ENCODE measurements at places on chromosomes 2 and 18. TPM values are rescaled to one million over a fixed set of nuclear protein-coding genes. Genes with fewer than 3 reads are reported as not detected.

The DSG4 gene
- total RNA-seq = not detected

- no peaks in the 10 kb centered on the region for H3K36me3 ChIP-seq
- H3K27ac ChIP-seq = no peak overlapping the region
Measured at GRCh38 chr2:235538144-235538639, 44.3 kb downstream of the AGAP1 start.

GRCh38 chr2:20487392-20488174 lies 40.7 kb downstream of the RHOB start:
- H3K4me1 ChIP-seq = peaks cover 17% of the 10 kb centered on the region
- DNase-seq = no peak
- H3K4me3 ChIP-seq = no peak overlapping the region

- peaks cover 7% of the 10 kb centered on the region for H3K36me3 ChIP-seq
- no peak overlapping the region for H3K27ac ChIP-seq
- H3K27me3 ChIP-seq = no peaks in the 10 kb centered on the region
- peaks cover 3% of the 10 kb centered on the region for H3K4me1 ChIP-seq
- no peak for DNase-seq
Measured at GRCh38 chr2:113967272-113967671, 77.4 kb downstream of the ACTR3 start.

- no peak overlapping the region for H3K4me3 ChIP-seq
- H3K27ac ChIP-seq = no peak overlapping the region
- DNase-seq = no peak
- no peaks in the 10 kb centered on the region for H3K36me3 ChIP-seq
- no peaks in the 10 kb centered on the region for H3K27me3 ChIP-seq
Measured at GRCh38 chr2:172373766-172374165, 53.6 kb upstream of the ITGA6 start.

DNA sequence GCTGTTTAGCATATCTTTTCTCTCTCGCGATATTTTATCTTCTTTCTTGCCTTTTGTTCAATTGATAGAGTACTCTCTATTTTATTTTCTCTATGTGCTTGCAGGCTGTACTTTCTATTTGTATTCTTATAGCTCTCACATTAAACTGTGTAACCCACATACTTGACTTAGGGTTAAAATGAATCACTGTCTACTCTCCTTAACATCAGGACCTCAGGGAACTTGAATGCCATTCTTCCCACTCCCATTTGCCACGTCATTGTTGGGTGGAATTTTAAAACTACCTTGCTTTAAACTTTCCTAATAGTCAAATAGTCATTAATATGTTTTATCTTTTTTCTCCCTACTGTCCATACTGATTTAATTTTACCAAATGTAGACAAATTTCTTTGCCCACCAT lies 269.7 kb downstream of the ALPK2 start:
- H3K4me3 ChIP-seq = no peak overlapping the region
- no peaks in the 10 kb centered on the region for H3K36me3 ChIP-seq
- H3K27ac ChIP-seq = no peak overlapping the region

DNA sequence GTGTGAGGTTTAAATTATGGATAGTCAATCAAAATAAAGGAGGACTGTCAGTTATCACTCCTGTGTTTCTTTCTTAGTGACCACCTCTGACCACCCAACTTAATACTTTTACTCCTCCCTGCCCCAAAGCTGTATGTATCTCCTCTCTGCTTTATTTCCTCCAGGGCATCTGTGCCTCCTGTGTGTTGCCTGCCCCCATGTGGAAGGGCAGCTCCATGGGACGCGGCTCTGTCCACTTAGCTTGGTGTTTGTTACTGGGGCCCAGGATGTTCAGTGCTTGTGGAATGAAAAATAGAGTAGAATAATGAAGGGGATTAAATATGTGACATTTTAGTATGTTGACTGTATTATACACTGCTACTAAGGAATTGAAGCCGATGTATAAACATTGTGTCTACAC lies 9.8 kb downstream of the ACP1 start:
- no peak overlapping the region for H3K4me3 ChIP-seq
- H3K4me1 ChIP-seq = no peaks in the 10 kb centered on the region
- no peaks in the 10 kb centered on the region for H3K27me3 ChIP-seq
- no peak overlapping the region for H3K27ac ChIP-seq

The SIX3 gene
- total RNA-seq = 2.0 TPM

The MYCN gene
- 190 TPM for total RNA-seq

GRCh38 chr2:166802475-166802874 lies 85.8 kb upstream of the XIRP2 start:
- no peak overlapping the region for H3K4me3 ChIP-seq
- H3K27ac ChIP-seq = no peak overlapping the region
- H3K36me3 ChIP-seq = no peaks in the 10 kb centered on the region
- no peaks in the 10 kb centered on the region for H3K27me3 ChIP-seq

The CCL20 gene
- total RNA-seq = 4.3 TPM

GRCh38 chr2:145018502-145018901 lies 498.6 kb upstream of the ZEB2 start:
- H3K27ac ChIP-seq = no peak overlapping the region
- no peaks in the 10 kb centered on the region for H3K36me3 ChIP-seq
- no peaks in the 10 kb centered on the region for H3K27me3 ChIP-seq
- H3K4me1 ChIP-seq = no peaks in the 10 kb centered on the region

DNA sequence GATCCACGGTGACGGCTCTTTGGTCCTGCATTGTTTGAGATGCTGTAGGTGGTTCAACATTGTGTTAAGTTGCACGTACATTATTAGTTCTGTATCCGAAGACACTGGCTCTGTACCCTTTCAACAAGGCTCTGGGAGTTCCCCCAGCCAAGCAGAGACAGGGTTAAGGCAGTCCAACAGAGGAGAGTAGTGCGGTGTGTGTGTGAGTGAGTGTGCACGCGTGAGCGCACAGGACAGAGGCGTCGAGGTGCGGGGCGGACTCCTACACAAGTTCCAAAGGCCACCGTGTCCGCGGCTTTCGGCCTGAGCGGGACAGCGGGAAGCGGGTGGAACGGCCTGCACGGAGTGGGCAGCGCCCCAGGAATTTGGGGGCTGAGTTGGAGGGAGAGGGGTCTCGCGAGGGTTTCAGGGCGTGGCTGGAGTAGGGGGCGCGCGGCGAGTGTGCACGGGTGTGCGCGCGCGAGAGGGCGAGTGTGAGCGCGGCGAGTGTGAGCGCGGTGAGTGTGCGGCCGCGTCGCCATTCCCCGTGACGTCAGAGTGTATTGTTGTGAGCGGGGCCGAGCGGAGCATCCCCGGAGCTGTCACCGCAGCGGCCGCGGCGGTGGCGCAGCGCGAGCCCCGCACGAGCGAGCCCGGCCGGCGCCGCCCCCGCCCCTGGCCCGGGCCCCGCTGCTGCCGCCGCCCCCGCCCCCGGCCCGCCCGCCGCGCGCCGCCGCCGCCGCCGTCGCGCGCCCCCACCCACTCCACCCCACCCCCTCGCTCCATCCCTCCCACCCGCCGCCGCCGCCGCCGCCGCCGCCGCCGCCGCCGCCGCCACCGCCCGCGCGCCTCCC lies at the start of gene ASXL3:
Gene ASXL3 (plus strand): TSS at position 535 of the 833 bp plus-strand sequence. CDS start 413 bp downstream, outside the sequence.
- H3K27me3 ChIP-seq = peaks cover 13% of the 10 kb centered on the region
- DNase-seq = peak; percentile 4
- H3K27ac ChIP-seq = no peak within 1 kb of the TSS
- no peaks in the 10 kb centered on the region for H3K36me3 ChIP-seq
- peak within 1 kb of the TSS; percentile 60 for H3K4me3 ChIP-seq
- H3K4me1 ChIP-seq = no peaks in the 10 kb centered on the region

GRCh38 chr2:218369330-218369729 lies 12.7 kb downstream of the CATIP start:
- no peaks in the 10 kb centered on the region for H3K36me3 ChIP-seq
- no peaks in the 10 kb centered on the region for H3K27me3 ChIP-seq
- H3K4me3 ChIP-seq = no peak overlapping the region
- H3K27ac ChIP-seq = no peak overlapping the region
- DNase-seq = no peak
- no peaks in the 10 kb centered on the region for H3K4me1 ChIP-seq

The RIT2 gene
- total RNA-seq = not detected

DNA sequence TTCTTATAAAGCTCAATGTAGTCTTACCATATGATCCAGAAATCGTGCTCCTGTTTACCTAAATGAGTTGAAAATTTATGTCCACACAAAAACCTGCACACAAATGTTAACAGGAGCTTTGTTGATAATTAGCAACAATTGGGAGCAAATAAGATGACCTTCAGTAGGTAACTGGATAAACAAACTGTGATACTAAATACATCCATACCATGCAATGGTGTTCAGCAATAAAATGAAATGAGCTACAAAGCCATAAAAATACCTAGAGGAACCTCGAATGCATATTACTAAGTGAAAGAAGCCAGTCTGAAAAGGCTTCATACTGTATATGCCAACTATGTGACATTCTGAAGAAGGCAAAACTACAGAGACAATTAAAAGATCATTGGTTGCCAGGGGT lies 185.6 kb upstream of the HNRNPA3 start:
- no peaks in the 10 kb centered on the region for H3K4me1 ChIP-seq
- no peak overlapping the region for H3K27ac ChIP-seq
- DNase-seq = no peak
- H3K27me3 ChIP-seq = peaks cover 7% of the 10 kb centered on the region
- no peak overlapping the region for H3K4me3 ChIP-seq

DNA sequence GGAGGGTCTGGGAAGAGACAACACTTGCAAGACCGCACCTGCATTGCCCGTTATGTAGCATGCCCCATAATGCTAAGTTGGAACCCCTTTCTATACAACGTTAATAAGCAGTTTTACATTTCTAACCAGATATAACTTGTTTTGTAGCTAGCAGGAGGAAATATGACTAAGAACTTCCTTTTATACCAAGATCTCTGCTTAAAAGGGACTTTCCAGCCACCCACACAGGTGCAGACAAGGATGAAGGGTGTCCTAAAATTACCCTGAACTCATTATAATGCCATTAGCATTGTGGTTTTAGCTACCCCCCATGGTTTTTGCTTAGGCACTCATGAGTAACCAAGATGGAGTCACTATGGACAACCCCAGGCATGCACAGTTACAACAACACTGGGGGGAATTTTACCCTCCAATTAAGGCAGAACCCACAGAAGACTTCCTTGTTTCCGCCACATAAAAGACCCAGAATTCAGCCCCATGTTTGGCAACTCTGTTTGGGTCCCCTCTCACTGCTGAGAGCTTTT lies 362.8 kb downstream of the CBLN2 start:
- no peaks in the 10 kb centered on the region for H3K36me3 ChIP-seq
- no peaks in the 10 kb centered on the region for H3K4me1 ChIP-seq
- H3K27ac ChIP-seq = no peak overlapping the region
- DNase-seq = no peak
- H3K4me3 ChIP-seq = no peak overlapping the region

DNA sequence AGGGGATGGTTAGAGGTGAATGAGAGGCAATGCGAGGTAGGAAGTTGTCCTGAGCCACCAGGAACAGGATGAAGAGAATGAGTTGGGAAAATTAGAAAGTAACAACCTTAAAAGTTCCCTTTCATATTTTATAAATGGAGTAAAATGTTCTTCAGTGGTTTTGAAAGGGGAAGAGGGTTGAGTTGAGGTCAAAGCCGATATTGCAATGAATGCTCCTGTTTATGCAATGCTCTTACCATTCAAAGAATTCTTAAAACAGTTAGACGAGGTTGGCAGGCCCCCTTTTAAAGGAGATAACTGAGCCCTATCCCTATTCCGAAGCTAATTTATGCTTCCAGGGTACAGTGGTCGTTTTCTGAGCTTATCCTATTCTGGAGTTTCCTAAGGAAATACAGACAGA lies 2110.3 kb upstream of the CELF4 start:
- H3K4me1 ChIP-seq = no peaks in the 10 kb centered on the region
- no peak for DNase-seq
- H3K4me3 ChIP-seq = no peak overlapping the region
- no peak overlapping the region for H3K27ac ChIP-seq
- no peaks in the 10 kb centered on the region for H3K27me3 ChIP-seq

The SULT1C4 gene
- total RNA-seq = 1.6 TPM

The MEP1B gene
- total RNA-seq = not detected

GRCh38 chr2:235939471-235939870 lies 228.7 kb downstream of the GBX2 start:
- no peak overlapping the region for H3K4me3 ChIP-seq
- no peaks in the 10 kb centered on the region for H3K27me3 ChIP-seq
- no peak for DNase-seq

DNA sequence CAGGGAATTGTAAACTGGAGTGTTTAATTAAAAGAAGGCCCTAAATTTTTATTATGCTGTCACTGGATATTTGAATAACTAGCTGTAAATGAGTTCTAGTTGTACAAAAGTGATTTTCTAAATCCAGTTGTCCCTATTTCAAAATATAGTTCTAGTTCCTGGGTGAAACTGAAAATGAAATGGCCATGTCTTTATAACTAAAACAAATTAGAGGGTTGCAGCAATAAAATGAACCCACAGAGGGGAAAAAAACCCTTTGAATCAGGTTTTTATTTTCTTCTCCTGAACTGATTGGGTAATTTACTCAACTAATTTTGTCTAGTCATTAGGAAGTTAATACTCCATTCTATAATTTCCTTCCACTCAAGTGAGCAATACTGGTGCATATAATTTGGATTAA lies 55.6 kb upstream of the MAP4K3 start:
- H3K36me3 ChIP-seq = no peaks in the 10 kb centered on the region
- no peak for DNase-seq
- no peaks in the 10 kb centered on the region for H3K27me3 ChIP-seq
- H3K4me3 ChIP-seq = no peak overlapping the region
- no peak overlapping the region for H3K27ac ChIP-seq
- peaks cover 16% of the 10 kb centered on the region for H3K4me1 ChIP-seq

GRCh38 chr2:106232638-106233349 lies 38.7 kb upstream of the UXS1 start:
- no peaks in the 10 kb centered on the region for H3K27me3 ChIP-seq
- no peak overlapping the region for H3K4me3 ChIP-seq
- no peak for DNase-seq
- no peak overlapping the region for H3K27ac ChIP-seq
- H3K4me1 ChIP-seq = no peaks in the 10 kb centered on the region

GRCh38 chr2:153971855-153972254 lies 100.1 kb downstream of the GALNT13 start:
- H3K4me3 ChIP-seq = no peak overlapping the region
- H3K4me1 ChIP-seq = no peaks in the 10 kb centered on the region
- H3K36me3 ChIP-seq = no peaks in the 10 kb centered on the region
- H3K27me3 ChIP-seq = no peaks in the 10 kb centered on the region
- DNase-seq = no peak
- no peak overlapping the region for H3K27ac ChIP-seq

DNA sequence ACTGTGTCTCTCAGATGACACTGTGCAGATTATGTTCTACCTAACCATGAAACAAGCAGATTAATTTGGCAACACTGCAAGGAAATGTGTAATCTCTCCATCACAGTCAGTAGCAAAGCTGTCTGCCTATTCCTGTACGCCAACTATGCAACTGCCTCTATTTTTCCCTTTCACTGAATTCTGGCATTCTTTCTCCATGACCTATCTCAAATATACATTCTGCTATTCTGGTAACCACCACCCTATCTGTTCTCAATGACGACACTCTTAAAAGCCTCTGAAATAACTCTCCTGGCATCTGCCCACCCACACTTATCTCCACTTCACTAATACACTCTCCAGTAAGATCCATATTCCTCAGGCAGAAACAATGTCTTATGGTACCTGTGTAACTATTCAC lies 78.7 kb downstream of the ABCA12 start:
- no peaks in the 10 kb centered on the region for H3K36me3 ChIP-seq
- DNase-seq = no peak
- H3K27me3 ChIP-seq = no peaks in the 10 kb centered on the region
- H3K27ac ChIP-seq = no peak overlapping the region
- H3K4me3 ChIP-seq = no peak overlapping the region
